ENCODE measurements at places on chromosomes 13 and 19.

GRCh38 chr19:42628411-42629140 is 33.9 kb upstream of the CEACAM8 start:
- no peak for DNase-seq

GRCh38 chr19:3186891-3187661 is 1.3 kb downstream of the NCLN start:
- DNase-seq: no peak

GRCh38 chr13:33090755-33091414 is 74.7 kb downstream of the KL start:
- no peak for DNase-seq

GRCh38 chr13:29564818-29565217 is 30.7 kb downstream of the SLC7A1 start:
- DNase-seq: no peak

DNA sequence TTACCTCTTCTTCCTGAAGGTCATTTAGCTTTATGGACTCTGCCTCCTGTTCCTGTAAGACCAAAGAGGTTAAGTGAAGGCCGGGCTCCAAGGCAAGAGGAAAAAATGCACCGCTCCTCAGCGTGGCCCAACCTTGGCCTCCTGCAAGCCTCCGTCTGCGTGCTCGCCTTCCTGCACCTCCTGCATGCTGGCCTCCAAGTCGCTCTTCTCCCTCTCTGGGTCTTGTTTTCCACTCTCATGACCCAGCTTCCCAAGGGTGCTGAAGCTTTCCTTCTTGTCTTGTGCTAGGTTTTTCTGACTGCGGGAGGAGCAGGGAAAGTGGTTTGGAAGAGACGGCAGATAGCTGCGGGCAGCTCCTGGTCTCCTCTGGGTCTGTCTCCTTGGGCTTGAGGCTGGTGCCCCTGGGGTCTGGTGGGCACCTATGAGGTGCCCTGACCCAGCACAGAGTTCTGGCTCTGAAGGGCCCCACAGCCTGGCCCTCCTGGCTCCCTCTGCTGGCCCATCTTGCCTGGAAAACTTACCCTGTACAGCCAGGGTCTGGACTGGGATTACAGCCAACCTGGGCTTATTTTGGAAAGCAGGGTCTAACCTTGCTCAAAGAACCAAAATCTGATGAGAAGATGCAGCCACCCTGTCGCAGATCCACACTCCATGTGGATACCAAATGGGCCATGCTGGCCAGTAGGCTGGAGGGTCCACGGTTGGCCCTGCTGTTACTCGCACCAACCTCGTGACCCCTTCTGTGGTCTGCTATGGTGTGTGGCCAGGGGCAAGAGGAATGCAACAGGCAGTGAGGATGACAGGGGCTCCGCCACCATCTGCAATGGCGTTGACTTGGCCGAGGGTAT is 5.2 kb downstream of the C13orf46 start:
- no peak for DNase-seq

- no peak for DNase-seq
Measured at GRCh38 chr13:99913167-99913566, 58.4 kb downstream of the ZIC5 start.

DNA sequence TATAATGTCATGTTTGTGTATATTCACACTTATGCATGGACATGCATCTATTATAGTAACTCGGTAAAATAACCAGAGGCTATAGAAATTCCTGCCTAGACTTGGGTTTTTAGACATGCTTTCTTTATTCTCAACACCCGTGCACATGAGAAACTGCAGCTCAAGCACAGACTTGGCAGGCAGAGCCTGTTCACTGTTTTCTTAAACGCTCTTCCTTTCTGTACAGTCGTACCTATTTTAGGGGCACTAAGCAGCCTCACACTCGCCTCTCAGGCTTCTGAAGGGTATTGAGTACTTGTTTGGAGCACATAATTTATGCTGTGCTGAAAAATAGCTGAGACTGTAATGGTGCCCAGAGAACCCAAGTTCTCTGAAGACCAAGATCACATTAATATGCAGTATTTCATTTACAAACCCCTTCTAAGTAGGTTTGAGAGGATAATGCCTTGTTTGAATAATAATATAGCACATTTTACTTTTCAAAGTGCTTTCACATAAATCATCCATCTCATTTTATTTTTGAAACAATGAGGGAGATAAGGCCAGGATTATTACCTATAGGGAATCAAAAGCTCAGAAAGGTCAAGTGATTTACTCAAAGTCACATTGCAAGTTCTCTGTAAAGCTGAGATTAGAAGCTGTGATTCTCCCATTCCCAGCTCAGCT is 429.9 kb downstream of the SPRY2 start:
- DNase-seq: no peak

DNA sequence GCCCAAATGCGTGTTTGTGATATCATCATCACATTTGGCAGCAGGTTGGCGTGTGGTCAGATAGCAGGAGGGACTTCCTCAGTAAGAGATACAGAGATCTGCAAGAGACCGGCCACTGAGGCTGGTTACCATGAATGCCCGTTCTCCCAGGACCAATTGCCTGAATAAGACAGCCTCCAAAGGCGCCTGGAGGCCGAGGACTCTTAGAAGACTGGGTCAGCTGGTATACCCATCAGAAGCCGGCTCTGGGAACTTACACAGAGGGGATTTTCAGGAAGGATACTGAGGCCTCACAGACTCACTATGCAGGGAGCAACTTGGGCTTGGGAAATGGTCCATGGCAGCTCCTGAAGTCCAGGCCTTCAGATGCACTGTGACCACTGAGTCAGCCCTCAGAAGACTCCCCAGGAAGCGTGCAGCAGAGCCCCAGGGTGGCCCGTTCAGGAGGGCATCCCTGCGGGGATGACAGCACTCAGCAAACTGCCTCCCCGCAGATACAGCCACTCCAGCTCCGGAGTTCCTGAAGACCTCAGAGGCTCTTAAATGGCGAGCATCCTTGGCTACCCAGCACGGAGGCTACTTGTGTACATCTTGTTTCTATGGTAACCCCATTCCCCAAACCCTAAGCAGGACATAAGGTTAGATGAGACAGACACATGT is 26.4 kb upstream of the VSTM2B start:
- no peak for DNase-seq

- no peak for DNase-seq
Measured at GRCh38 chr19:14393329-14393728, 12.1 kb downstream of the ADGRE5 start.

DNA sequence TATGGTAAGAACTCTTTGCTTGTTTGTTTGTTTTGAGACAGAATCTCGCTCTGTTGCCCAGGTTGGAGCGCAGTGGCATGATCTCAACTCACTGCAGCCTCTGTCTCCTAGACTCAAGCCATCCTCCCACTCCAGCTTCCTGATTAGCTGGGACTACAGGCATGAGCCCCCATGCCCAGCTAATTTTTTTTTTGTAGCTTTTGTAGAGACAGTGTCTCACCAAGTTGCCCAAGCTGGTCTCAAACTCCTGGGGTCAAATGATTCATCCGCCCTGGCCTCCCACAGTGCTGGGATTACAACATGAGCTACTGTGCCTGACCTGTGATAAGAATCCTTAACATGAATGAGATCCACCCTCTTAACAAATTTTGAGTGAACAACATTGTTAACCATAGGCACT is 183.9 kb upstream of the TSHZ3 start:
- no peak for DNase-seq

- DNase-seq: no peak
Measured at GRCh38 chr19:48698046-48698445, 2.3 kb downstream of the FUT2 start.

- DNase-seq: no peak
Measured at GRCh38 chr13:30082391-30082790, 225.0 kb downstream of the KATNAL1 start.

DNA sequence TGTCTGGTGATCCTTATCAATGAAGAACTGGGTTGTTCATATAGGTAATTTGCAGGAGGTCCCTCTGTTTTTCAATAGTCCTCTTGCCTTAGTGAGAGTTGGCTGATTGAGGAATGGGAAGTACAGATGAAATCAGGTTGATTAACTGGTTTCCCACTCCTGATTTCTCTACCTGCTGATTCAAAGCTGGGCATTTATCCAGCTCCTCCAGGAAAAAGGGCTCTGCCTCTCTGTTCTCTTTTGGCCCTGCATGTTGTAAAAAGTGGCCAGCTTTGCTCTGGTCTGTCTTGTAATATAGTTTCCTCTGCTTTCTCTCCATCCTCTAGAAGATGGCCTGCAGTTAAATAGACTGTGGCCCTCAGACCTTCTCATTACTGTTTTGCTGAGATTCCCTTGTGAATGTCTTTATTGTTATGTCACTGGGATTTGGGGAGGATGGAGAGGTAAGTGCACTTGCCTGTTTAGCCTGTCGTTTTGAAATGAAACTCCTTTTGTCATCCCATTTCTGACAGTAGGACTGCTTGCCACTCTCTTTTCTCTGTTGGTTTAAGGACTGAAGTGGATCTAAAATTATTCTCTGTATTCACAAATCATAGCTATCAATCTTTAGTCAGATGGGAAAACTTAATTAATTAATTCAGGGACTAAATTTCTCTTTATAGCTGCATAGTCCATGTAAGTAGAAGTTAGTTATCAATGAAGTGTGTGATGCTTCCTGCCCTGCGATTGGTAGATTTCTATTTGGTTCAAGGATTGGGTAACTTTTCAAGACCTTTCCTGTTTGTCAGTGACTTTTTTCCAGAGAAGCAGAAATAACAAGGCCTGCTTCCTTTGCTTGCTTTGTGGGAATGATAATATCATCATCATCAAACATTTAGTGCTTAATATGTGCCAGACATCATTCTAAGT is 28.5 kb downstream of the GARRE1 start:
- DNase-seq: no peak

DNA sequence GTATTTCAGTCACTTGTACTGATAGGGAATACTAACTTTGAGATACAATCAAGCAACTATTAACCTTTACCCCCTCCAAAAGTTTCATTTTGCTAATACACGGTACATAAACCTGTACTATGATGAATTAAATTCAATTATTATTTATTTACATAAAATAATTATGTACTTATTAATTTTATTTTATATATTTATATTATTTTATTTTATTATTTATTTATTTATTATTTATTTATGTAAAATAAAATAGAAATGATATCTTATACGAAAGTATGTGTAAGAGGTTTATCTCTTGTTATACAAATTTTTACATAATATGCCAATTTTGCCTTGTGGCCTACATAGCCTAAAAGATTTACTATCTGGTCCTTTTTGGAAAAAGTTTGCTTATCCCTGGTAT is 564.3 kb downstream of the SLITRK5 start:
- no peak for DNase-seq

GRCh38 chr19:2973229-2973628 is 4.1 kb upstream of the TLE6 start:
- DNase-seq: no peak

- peak; percentile 94 for DNase-seq
Measured at GRCh38 chr19:40444000-40444824, at the start of gene SERTAD3. Gene SERTAD3, minus strand, starts transcription at chr19:40444335. Its CDS starts 2,255 bp downstream, at chr19:40442080.

GRCh38 chr19:38308006-38308766 is 4.1 kb downstream of the C19orf33 start:
- no peak for DNase-seq

GRCh38 chr19:41248895-41249294 is 15.3 kb upstream of the HNRNPUL1 start:
- no peak for DNase-seq

- DNase-seq: no peak
Measured at GRCh38 chr13:50761406-50761805, 82.1 kb downstream of the DLEU7 start.

- DNase-seq: no peak
Measured at GRCh38 chr13:28055357-28055756, 45.0 kb downstream of the FLT3 start.

GRCh38 chr13:28864544-28864943 is 44.4 kb downstream of the MTUS2 start:
- DNase-seq: no peak

GRCh38 chr13:51723529-51723928 is 80.4 kb downstream of the DHRS12 start:
- no peak for DNase-seq

- no peak for DNase-seq
Measured at GRCh38 chr19:16467581-16467980, 4.2 kb downstream of the EPS15L1 start.

- no peak for DNase-seq
Measured at GRCh38 chr19:45385392-45386221, 15.2 kb upstream of the ERCC2 start.

DNA sequence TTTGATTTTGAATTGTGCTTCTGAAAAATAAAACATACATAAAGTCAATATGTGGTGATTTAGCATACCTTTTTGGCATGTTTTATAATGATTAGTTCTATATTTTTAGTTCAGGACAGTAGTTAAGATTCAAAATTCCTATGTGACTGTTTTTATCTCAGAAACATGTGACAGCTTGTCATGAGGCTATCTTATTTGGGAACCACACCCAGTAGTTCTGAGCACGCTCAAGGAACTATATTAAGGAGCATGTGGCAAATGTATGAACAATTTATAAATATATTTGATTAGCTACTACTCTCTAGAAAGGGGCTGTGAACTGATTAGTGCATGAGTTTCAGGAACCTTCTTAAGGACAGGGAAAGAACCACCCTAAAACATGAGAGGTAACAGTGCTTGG is 38.8 kb downstream of the FGF9 start:
- DNase-seq: no peak

- no peak for DNase-seq
Measured at GRCh38 chr19:33434886-33435705, 61.6 kb downstream of the CEBPG start.

- DNase-seq: no peak
Measured at GRCh38 chr19:2355168-2356035, 4.7 kb upstream of the TMPRSS9 start.

DNA sequence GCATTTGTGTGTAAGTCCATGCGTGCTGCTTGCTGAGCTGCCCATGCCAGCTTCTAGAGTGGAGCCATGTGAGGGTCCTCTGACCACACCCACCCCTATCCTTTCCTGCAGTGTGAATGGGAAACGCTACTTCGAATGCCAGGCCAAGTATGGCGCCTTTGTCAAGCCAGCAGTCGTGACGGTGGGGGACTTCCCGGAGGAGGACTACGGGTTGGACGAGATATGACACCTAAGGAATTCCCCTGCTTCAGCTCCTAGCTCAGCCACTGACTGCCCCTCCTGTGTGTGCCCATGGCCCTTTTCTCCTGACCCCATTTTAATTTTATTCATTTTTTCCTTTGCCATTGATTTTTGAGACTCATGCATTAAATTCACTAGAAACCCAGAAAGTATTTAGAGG is 10.3 kb downstream of the TBCB start:
- no peak for DNase-seq

- peak; percentile 62 for DNase-seq
Measured at GRCh38 chr19:39390451-39390750, 505 bp downstream of the PAF1 start.

- no peak for DNase-seq
Measured at GRCh38 chr19:3586707-3587346, 1.5 kb downstream of the GIPC3 start.

All from activated CD8-positive, alpha-beta memory T cell treated with anti-CD3 and anti-CD28 coated beads for 1 hour (primary cell).